Lung microvascular endothelial cell (primary cell): ENCODE measurements at places on chromosomes 1 and 21. TPM values are rescaled to one million over a fixed set of nuclear protein-coding genes. Genes with fewer than 3 reads are reported as not detected.
A peak's percentile ranks its signal among the peaks of the same experiment; 100 is the strongest.

Gene ARHGAP30
- not detected in 2 replicates for total RNA-seq

Gene TRIM45
- 0.60 and 1.5 TPM in 2 replicates for total RNA-seq

Gene TNFRSF8
- not detected in 2 replicates for total RNA-seq

Gene ALPL
- 0.22 TPM in 1 of 2 replicates, not detected in the other for total RNA-seq

Gene C1QB
- not detected in 2 replicates for total RNA-seq

Gene OLIG2
- not detected in 2 replicates for total RNA-seq

Gene SLC19A1
- total RNA-seq: 4.4 and 5.2 TPM in 2 replicates

Gene TNNT2
- not detected in 2 replicates for total RNA-seq

Gene LAPTM5
- total RNA-seq: 33.8 and 66.7 TPM in 2 replicates

Gene FCRL1
- not detected in 2 replicates for total RNA-seq

Gene LCE2D
- total RNA-seq: not detected in 2 replicates

DNA sequence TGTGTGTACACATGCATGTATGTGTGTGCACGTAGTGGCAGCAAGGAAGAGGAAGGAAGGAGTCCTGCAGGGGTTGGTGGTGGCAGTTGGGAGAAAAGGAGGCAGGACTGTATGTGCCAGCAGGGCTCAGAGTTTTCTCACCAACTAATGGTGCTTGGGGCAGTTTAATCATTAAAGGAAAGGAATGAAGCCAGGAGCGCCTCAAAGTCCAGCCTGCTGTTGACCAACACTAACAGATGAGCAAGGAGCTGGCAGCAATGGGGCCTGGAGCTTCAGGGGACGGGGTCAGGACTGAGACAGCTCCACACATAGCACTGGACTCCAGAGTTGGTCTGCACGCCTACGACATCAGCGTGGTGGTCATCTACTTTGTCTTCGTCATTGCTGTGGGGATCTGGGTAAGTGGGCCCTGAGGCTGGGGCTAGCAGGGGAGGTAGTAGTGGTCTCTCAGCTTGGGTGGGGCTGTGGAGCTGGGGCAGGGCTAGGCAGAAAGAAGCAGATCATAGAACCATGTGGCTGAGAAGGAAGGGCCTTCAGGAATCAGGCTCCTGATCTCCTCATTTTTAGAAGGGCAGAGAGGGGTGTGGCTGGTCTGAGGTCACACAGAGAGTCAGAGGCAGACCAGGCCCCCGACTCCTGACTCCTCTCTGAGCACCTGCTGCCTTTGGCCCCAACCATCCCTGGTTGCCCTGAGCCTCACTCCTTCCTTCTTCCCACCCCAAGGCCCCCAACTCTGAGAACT is at the start of gene SLC5A9:
TSS of gene SLC5A9 (plus strand) at position 216 of the 742 bp plus-strand sequence. CDS start at position 237, 21 bp downstream.
- no peak for DNase-seq

GRCh38 chr1:14320518-14320917 is 278.0 kb upstream of the KAZN start:
- no peak for DNase-seq

DNA sequence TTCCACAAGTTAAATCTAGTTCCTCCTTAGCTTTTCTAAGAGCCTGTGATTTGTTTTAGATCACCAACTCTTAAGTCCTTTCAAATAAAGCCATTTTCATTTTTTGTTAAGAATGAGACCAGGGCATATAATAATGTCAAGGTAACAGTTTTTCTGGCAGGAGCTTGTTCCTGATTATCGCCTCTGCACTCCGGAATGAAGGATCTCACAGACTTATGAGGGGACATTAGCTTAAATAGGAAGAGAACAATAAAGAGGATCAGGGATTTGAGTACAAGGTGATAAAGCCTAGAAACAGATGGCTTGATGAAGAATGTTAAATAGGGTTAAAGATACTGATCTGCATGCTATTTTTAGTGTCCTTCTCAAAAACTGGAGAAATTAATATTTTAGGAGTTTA is 13.6 kb upstream of the OTUD7B start:
- DNase-seq: no peak

DNA sequence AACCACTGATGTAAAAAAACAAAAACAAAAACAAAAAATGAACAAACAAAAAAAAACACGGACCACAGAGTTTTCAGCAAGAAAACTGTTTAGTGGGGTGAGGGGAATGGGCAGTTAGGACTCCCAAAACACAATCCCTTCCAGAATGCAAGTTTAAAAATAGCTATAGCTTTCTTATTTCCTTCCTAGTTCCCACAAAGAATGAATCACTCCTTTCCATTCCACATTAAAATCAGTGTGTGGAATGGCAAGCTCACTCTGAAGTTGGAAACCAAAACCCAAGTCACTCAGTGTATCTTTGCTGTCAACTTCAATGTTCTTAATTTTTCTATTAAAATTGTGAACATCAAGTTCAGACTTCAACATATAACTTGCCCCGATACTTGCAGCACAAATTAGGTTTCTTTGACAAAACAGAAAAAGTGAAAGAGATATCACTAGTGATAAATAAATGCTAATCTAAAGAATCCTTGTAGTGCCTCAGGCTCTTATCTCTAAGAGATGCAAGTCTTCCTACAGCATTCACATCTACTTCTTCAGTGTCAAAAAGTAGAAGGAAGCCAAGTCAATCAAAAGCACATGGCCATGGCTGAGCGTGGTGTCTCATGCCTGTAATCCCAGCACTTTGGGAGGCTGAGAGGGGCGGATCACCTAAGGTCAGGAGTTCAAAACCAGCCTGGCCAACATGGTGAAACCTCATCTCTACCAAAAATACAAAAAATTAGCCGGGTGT is 45.5 kb downstream of the TOR3A start:
- DNase-seq: peak; percentile 73

GRCh38 chr1:205211839-205212536 is 486 bp upstream of the DSTYK start:
- no peak for DNase-seq

DNA sequence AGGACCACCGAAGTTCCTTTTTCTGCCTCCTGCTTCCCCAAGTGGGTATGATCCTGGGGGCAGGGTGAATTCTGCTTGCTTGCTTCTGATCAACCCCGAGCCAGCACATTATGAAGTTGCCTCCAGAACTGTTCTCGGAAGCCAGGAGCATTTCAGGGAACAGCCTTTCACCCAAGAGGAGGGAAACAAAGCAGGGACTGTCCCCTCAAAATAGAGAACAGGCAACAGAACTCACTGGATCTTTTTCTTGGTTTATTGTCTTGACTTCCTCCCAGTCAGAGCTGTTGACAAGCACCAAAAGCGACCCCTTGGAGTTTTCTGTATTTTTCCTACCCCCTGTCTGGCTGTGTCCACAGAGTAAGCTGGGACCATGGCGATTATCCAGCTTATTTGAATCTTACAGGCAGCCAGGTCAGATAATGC is 258.3 kb upstream of the SGIP1 start:
- DNase-seq: no peak

DNA sequence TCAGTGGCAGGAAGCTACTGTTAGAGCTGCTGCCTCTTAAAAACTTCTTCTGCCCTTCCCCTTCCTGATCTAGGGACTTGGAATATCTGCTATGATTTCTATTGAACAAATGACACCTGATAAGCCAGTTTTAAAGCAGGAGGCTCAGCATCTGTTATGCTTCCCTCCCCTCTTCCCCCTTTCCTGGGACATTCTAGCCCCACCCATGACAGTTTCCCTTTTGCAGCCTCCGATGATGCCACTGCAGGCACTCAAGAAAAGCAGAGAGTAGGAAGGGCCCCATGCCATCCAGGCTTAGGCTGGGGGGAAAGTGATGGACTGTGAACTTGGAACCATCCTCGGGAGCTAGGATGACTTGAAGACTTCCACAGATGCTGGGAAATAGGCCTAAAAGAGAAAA is 15.1 kb upstream of the EPB41 start:
- DNase-seq: no peak

GRCh38 chr1:154837034-154837671 is 32.9 kb downstream of the KCNN3 start:
- peak; percentile 26 for DNase-seq

DNA sequence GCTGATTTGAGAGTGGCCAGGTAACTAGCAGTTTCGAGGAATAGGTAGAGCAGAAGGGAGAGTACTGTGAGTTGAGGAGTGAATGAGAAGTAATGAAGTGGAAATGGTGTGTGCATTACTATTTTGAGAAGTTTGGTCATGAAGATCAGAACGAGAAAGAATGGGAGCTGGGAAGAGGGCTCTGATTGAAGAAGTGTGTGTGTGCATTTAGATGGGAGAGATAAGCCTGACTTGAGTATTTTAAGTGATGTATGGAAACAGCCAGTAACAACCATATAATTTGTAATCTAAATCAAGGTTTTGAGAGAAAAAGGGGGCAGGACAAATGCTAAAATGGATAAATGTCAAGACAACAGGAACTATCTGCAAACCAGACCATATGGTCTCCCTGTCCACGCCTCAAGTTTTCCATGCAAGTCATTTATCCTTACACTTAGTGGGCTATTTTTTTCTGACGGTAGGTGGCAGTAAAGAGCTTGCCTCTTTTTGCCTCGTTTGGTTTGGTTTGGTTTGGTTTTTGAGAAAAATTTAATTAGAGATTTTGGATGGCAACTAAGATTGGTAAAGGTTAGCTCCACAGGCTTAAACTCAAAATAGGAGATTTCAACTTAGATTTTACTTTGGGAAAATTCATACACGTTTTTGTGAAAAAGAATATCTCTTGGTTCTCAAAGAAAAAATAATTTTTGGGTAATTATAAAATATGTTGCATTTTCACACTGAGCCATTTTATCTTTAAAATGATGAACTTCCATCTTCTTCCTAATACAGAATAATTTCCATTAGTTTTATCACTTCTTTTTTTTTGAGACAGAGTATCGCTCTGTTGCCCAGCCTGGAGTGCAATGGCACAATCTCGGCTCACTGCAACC is 9.5 kb upstream of the B3GALNT2 start:
- peak; percentile 79 for DNase-seq

DNA sequence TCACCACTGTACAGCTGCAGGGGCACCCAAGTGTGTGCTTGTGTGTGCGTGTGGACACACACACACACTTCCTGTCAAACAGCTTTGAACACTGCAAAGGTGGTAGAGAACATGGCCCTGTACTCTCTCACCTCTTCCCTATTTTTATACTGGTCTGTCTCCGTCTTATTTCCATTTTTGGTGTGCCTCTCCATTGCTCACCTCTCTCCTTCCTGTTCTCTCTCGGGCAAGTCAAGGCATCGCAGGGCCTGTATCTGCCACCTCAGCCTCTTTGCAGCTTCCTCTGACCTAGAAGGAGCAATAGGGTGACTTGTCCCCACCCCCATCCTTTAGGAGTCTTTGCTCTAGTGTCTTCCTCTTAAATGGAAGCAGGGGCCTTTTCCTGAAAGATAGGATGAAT is 2.2 kb downstream of the SMCP start:
- no peak for DNase-seq
